Immature natural killer cell (primary cell): ENCODE measurements at places on chromosomes 2 and 18. TPM values are rescaled to one million over a fixed set of nuclear protein-coding genes. Genes with fewer than 3 reads are reported as not detected.

- DNase-seq: no peak
Measured at GRCh38 chr2:54258166-54258565, 2.1 kb upstream of the TSPYL6 start.

DNA sequence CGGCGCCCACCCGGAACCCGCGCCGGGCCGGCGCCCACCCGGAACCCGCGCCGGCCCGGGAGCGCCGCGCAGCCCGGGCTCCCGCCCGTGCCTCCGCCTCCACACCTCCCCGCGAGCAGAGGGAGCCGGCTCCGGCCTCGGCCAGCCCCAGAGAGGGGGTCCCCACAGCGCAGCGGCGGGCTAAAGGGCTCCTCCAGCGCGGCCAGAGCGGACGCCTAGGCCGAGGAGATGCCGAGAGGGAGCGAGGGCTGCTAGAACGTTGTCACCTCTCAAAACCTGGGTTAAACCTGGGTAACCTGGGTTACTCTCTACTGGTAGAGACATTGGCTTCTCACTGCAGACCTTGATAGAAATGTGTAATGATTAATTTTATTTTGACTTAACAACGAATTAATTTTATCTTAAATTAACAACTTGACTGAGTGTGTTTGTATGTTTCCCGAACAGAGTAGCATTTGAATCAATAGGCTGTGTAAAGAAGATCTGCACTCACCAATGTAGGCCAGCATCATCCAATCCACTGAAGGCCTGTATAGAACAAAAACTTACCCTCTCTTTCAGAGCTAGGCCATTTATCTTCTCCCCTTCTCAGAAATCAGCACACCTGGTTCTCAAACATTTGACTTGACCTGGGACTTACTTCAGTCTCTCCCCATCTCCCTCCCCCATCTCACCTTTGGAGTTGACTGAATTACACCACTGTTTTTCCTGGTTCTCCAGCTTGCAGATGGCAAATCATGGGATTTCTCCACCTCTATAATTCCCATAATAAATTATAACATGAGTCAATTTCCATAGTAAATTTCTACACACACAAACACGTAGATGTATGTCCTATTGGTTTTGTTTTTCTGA, 242.7 kb downstream of the ASXL3 start:
- no peak for DNase-seq

DNA sequence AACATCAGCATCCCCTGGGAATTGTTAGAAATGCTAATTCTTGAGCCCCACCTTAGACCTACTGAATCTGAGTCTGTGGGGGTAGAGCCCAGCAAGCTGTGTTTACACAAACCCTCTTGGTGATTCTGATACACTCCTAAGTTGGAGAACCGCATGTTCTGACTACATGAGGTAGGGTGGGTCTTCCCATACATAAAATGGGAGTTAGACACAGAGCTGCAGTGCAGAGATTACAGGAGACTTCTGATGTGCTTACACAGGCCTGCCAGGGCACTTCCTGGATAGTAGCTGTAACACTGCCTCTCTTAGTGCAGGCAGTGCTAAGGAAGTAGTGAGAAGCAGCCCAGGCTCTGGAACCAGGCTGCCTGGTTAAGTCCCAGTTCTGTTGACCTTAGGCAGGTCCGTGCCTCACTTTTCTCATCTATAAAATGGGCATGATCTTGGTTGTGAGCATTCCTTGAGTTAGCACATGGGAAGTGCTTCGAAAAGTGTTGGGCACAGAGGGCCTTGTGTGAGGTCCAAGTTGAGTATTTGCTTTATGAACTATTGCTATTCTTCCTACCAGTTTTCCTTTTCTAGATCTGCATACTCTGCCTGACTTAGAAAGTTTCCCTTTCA, 67.3 kb downstream of the GLI2 start:
- no peak for DNase-seq

DNA sequence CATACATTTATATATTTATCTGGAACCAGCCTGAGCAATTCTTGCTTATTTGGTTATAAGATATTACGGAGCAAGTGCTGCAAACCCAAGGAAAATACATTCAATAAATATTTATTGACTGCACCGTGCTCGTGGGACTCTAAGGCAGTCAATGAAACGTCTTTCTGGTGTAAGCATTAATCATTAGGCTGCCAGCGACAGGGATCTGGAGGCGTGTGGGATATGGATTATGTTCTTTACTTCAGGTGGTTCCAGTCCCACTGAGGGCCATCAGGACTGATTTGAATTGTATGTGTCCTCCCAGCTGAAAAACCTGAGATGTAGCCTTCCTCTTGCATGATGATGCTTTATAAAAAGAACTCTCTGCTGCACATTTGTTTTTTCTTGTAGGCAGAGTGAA, 75.4 kb downstream of the TACR1 start:
- DNase-seq: no peak

DNA sequence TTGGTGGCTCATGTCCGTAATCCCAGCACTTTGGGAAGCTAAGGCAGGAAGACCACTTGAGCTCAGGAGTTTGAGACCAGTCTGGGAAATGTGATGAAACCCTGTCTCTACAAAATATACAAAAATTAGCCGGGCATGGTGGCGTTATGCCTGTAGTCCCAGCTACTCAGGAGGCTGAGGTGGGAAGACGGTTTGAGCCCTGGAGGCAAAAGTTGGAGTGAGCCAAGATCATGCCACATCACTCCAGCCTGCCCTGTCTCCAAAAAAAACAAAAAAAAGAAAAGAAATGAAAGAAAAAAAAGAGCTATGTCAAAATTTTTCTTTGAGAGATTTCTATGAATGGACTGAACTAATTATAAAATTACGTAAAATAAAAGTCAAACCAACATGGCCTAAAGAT, 34.7 kb downstream of the ROCK2 start:
- DNase-seq: no peak

GRCh38 chr2:238082827-238083226, 17.3 kb upstream of the ESPNL start:
- no peak for DNase-seq

GRCh38 chr18:56386856-56387255, 251.5 kb downstream of the TXNL1 start:
- no peak for DNase-seq

- DNase-seq: no peak
Measured at GRCh38 chr18:39172695-39173421, 1607.3 kb upstream of the CELF4 start.

GRCh38 chr18:69814861-69815385, 132.8 kb downstream of the CD226 start:
- no peak for DNase-seq

DNA sequence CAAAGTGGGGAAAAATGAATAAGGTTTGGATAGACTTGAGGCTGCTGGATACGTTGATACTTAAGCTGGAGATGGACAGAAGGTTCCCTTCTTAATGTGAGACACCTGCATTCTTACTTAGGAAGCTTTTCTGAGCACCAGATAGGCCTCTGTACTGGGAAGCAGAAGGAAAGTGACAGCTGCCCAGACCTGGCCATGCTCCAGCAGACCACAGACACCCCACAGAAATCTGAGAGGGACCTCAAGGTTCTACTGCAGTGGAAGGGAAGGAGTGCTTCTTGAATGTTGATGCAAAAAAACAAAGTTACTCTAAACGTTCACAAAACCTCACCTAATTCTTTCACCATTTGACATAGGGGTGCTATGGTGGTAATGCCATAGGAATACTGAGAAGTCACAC, 642.1 kb upstream of the ID2 start:
- no peak for DNase-seq

DNA sequence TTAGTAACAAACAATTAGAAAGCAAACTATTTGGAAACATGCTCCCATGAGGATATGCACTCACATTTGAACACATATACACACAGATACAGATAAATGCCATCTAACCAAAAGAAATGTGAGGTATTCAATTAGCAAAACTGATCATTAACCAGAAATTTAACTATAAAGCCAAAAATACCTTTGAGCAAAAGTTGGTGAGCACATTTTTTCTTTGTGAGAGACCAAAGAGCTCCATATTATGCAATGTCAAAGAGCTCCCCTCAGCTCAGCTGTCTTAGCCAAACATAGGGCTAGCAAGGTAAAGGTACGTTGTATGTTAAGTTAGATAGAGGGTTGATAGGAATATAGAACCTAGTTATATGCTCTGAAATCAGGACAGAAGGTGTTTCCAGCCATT, 43.8 kb downstream of the CYBRD1 start:
- DNase-seq: no peak

DNA sequence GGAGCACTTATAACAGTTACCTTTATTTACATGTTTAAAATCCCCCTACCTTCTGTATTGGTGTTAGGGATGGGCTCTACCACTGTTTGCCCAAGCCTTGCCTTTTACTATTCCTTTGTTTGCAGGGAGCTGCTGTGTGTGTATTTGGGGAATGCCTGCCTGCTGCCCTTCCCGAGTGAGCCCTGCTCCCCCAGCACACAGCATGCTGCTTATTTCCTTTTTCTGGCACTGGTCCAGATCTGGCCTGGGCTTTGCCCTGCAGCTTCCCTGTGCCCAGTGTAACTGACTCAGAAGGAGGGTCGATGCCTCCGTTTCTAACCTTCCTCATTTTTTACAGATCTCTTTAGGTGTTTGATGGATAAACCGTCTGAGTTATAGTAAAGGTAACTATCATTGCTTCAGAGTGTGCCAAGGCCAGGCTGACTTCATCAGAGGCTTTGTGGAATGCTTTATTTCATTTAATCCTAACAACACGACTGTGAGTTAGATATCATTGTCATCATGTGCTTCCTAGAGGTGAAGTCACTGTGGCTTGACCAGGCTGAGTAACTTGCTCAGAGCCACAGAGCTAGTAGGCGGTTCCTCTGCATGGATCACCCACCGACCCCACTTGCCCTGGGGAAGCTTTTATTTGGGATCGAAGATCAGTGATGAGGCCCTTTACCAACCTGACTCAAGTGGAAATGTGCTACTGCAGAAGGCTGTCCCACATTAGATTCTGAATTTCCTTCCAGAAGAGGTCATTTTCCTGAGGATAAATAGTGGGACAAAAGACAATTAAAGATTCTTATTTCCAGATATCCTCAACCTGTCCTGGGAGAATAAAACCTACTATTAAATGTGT, 238.8 kb downstream of the ZNF407 start:
- no peak for DNase-seq

GRCh38 chr2:74719066-74719465, 65.0 kb downstream of the SEMA4F start:
- DNase-seq: no peak

- DNase-seq: no peak
Measured at GRCh38 chr2:5373200-5373599, 319.0 kb upstream of the SOX11 start.

The ALLC gene
- polyA plus RNA-seq: not detected

The RAX gene
- polyA plus RNA-seq: not detected

The SLC5A7 gene
- polyA plus RNA-seq: not detected

The RAB27B gene
- 3.9 TPM for polyA plus RNA-seq

The UGT1A5 gene
- not detected for polyA plus RNA-seq

The CDH7 gene
- not detected for polyA plus RNA-seq

The MCFD2 gene
- 27.4 TPM for polyA plus RNA-seq

The ZEB2 gene
- polyA plus RNA-seq: 115 TPM
